ENCODE measurements at places on chromosomes 16 and 17.

DNA sequence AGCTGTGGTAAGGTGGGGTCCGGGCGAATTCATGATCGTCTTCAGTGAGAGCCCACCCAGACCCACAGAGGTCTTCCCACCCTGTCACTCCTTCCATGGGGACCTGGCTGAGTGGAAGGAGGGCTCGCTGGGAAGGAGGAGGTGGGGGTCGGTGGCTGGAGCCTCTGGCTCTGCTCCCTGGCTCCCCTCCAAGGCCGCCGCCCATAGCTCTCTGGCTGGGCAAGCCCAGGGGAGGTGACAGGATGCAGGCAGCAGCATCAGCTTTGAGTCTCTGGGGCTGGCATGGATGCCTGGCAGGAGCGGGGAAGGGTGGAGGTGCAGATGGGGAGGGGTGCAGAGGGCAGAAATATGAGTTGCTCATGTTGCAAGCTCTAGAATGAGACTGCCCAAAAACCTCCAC is 147.0 kb downstream of the ENGASE start:
- DNase-seq = no peak

DNA sequence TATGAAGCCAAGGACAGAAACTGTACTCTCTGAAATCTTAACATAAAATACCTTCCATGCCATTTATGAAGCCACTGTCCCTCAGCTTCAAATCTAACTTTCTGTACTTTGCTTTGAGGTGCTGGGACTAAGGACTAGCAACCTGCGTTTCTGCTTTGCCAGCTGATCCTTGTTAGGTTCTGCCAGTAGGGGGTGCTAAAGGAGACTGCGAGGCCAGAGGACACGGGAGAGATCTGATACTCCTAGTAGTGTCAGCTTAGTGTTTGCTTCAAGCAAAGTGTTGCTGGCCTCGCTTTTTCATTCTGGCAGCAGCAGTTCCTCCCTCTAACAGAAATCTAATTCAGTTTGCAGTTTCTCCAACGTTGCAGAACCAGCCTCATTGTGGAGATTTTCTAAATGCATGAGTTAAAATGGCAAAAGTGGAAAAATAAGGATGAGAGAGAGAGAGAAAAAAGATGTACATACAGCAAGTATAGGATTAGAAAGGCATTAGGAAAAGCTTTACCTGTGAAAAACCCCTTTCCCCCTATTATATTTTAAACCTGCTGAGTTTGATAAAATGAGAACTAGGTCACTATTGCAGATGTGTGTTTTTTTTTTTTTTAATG is 297.5 kb downstream of the CA10 start:
- no peak for DNase-seq

GRCh38 chr16:22961206-22961605 is 147.2 kb downstream of the HS3ST2 start:
- DNase-seq = no peak

DNA sequence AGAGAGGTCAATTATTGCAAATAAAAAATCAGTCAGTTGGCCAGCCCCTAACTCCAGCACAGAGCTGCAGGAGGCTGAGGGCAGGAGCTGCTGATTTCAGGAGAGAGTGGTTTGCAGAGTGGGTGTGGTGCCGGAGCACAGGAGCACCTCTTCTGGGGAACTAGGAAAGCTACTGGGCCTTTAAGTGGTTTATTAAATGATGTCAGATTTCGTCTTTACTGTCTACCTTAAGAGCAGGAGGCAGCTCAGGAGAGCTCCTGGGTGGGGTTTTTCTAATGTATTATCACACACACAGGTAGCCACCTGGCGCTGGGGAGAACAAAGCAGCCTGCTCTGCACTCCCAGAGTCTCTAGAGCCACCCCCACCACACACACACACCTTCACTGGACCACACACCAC is 11.5 kb upstream of the HAS3 start:
- no peak for DNase-seq

DNA sequence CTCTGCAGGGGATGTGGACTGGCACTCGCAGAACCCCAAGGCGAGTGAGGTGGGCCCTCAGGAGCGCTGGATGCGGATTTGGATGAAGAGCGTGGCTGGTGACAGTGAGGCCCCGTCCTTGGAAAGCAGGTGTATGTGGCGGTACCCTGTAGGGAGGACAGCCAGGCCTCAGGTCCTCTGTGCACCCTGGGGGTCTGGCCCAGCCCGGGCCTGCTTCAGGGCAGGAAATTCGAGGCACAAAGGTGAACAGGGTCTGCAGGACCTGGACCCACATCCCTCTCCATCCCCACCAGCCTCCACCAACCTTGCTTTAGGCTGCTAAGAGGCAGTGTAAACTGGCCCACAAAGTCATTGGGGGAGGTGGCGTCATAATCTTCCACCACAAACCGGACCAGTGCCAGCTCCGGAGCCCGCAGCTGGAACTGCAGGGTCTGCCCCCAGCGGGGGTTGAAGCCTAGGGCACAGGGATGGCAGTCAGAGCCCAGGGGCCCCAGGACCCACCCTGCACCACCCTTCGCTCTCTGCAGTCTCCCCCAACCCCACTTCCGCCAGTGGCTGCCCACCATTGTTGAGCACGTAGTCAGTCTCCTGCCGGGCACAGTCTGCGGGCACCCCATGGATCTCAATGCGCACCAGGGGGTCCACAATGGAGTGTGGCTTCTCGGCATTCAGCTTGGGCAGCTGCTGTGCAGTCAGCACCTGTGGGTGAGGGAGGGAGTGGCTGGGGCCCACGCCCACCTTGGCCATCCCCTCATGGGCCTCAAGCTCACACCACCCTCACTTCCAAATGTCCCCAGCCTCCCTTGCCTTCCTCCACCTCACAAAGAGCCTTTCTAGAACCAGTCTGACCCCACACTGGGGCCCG is 19.5 kb downstream of the PLCD3 start:
- DNase-seq = no peak

DNA sequence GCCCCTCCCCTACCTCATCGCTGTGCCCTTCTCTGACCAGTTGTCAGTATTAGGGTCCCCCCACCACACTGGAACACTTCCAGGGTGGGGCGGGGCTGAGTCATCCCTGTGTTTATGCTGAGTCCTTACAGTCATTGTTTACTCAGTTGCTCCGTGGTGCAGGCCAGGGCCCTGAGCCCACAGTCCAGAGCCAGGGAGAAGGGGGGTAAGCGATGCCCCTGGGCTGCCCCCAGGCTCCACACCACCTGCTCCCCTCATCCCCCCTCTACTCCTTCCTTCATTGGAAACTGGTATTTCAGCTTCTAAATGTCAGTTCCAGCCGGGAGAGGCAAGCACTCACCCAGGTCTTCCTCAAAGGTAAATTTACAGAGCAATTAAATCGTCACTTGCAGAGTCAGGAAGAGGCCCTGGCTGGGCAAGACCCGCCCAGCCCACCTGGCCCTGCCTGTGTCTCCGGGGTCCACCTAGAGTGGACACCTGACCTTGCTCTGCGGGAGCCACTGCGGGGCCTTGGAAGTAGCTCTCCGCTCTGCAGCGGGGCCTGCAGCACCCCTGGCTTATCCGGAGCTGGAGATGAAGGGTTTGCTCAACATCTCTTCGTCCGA is 4.8 kb downstream of the ATP2A3 start:
- DNase-seq = no peak

- no peak for DNase-seq
Measured at GRCh38 chr16:68889508-68890150, 46.3 kb downstream of the TANGO6 start.

- DNase-seq = no peak
Measured at GRCh38 chr17:17790637-17791464, 45.9 kb downstream of the SREBF1 start.

DNA sequence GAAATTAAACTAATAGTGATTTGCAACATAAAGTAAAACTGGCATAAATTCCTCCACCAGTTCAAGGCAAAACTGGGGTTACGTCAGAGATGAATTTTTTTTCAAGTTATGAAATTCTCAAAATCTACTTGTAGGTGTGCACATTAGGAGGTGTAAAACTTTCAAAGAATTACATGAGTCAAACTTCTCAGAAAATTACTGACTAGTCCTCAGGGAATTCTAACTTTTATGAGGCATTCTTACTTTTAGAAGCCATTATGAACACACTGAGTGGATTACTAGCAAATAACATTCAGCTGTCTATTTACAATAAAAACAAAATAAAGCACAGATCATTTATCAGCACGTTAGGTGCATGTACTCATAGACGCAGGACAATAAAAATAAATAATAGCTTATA is 348.7 kb downstream of the CDH11 start:
- DNase-seq = no peak

GRCh38 chr17:48293319-48294019 is 136.5 kb downstream of the SKAP1 start:
- DNase-seq = no peak

Data from cerebellar nuclear complex (tissue), 1 donor.